Frontal cortex (tissue), 4 donors: ENCODE measurements at places on chromosomes 4 and X.

- DNase-seq: no peak
Observed at GRCh38 chr4:36178484-36178883, 65.8 kb downstream of the ARAP2 start.

GRCh38 chr4:69649207-69649606 lies 3.8 kb downstream of the UGT2A1 start:
- no peak for DNase-seq

GRCh38 chr4:40858962-40859361 lies 109.2 kb downstream of the NSUN7 start:
- DNase-seq: no peak

DNA sequence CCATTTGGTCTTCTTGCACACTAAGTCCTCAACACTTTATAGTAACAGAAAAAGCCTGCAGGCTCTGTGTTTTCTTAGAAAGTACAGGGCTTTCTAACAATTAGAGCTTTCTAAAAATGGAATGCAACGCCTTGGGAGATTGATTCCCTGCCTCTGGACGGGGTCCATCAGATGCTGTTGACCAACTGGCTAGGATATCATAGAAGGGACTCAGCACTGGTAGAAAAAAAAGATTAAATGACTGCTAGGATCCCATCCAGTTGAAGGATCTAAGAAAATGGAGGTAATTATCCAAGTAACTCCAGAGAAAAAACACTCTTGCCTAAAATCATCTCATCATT lies 39.5 kb downstream of the USP46 start:
- DNase-seq: no peak

- DNase-seq: no peak
Observed at GRCh38 chrX:134572816-134573682, 85.2 kb downstream of the PLAC1 start.

- DNase-seq: peak; percentile 54
Observed at GRCh38 chr4:56301181-56301996, 85.9 kb downstream of the AASDH start.

- DNase-seq: no peak
Observed at GRCh38 chr4:184428787-184429186, 45.6 kb downstream of the IRF2 start.

DNA sequence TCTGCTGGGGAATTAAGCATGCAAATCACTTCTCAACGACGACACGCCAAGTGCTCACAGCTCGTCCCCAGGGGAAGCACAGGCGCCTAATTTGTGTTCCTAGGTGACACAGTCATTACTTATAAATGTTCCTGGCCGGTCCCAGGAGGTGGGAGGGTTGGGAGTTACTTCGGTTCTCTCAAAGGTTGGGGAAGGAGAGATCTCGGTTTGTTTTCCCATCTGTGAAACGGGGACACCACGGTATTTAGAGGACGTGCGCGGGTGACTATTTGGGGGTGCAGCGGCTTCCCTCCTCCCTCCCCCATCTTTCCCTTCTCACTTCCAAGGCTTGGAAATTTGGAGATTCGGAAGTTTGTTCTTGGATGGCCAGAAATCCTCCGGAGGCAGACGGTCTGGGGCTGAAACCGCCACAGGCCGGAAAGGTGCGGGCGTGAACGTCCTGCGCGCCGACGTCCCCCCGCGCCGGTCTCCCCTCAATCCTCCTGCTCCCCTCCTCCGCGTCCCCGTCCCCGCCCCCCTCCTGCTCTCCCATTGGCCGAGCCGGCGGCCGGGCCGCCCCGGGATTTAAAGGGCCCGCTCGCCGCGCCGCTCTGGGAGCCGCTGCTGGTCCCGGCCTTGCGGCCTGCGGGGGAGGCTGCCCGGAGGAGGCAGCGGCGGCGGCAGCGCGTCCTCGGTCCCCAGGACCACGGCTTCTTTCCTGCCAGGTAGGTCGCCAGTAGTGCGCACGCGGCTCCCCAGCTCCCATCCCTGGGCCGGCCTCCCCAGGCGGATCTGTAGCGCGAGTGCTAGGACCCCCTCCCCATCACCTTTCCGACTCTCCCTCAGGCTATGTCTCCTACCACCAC lies at the start of gene PORCN:
PORCN (plus strand) TSS at position 593 of the 845 bp plus-strand sequence. CDS start 829 bp downstream, outside the sequence.
- peak; percentile 88 for DNase-seq

DNA sequence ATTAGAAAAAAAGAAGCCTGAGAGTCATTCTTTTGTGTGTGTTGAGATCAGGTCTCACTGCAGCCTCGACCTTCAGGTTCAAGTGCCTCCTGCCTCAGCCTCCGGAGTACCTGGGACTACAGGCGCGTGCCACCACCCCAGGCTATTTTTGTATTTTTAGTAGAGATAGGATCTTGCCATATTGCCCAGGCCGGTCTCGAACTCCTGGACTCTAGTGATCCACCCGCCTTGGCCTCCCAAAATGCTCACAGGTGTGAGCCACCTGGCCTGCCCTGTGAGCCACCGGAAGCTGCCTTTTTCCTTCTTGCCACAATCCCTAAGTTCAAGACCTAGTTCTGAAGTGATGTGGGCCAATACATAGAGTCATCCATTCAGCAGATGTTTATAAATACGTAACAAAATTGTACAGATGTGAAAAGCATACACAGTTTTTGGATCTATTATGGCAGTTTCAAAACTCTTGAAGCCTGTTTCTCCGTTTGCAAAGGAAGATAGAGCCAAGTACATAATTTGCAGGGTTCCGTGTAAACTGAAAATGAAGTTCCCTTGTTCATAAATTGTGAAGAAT lies 536 bp upstream of the CTSO start:
- DNase-seq: no peak

GRCh38 chr4:85778632-85779131 lies 303.7 kb downstream of the ARHGAP24 start:
- no peak for DNase-seq

DNA sequence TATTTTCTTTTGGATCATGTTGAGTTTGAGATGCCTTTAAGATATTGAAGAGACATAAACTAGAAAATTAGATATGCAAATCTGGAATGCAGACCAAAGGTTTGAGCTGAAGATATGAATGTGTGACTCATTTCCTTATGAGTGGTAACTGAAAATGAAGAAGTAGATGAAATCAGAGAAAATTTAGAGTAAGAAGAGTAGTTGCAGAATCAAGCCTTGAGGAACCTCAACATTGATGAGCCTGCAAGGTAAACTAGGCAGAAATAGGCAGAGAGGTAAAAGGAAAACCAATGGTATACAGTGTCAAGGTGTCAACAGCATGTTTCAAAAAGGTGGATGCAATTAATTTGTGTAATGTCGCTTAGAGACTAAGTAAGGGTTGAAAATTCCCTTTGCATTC lies 142.8 kb downstream of the MOSPD2 start:
- DNase-seq: no peak

- DNase-seq: no peak
Observed at GRCh38 chr4:173522160-173522950, 7.7 kb downstream of the HAND2 start.

DNA sequence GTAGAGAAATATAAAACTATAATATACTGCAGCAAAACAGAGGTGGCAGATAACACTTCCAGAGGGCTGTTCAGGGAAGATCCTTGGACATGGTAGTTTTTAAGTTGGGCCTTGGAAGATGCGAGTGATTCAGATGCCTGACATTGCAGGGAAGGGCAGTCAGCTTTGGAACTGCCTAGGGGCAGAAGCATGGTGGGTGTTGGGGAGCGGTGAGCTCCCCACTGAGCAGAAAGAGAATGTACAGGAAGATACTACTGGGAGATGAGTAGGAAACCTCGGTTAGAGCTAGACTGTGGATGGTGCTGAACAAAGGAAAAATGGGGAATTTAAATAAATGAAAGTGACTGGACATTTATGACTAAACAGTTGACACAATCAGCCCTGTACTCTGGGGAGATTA lies 24.9 kb upstream of the SEC24B start:
- no peak for DNase-seq

DNA sequence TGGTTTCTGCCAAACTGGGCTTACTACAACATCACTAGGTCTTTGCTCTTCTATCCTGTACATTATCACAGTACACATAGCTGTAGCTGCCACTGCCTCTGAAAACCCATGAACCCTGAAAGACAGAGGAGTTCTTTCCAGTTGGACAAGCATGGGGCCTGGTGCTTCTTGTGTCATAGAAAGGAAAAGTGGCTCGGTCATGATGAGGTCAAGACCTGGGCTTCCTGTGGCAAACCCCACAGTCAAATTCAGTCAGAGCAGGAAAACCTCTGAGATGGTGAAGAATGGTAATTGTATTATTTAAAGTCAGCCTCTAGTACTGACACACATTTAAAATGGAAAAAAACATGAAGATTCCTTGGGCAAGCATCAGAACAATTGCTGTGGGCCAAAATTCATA lies 133.3 kb upstream of the PRPS2 start:
- no peak for DNase-seq

DNA sequence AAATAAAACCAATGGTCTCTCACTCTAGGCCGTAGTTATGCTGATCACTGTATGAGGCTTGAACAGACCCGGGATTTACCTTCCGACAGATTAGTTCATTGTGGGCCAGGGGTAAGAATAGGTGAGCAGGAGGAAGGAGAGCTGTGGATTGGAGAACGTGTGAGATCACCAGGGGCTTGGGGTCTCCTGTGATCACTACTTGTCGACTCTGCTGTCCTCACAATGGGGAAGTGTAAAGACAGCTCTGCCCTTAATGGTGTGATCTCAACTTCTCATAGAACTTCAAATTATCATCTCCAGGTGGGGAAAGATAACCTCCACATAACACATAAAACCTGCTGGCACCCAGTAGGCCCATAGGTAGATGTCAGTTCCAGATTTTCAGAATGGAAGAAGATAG lies 56.2 kb upstream of the RPS6KA3 start:
- no peak for DNase-seq

GRCh38 chr4:90799895-90800294 lies 672.7 kb downstream of the CCSER1 start:
- no peak for DNase-seq

- no peak for DNase-seq
Observed at GRCh38 chr4:75895744-75896314, 6.4 kb downstream of the PPEF2 start.

- DNase-seq: no peak
Observed at GRCh38 chr4:71867598-71867997, 83.7 kb upstream of the GC start.

DNA sequence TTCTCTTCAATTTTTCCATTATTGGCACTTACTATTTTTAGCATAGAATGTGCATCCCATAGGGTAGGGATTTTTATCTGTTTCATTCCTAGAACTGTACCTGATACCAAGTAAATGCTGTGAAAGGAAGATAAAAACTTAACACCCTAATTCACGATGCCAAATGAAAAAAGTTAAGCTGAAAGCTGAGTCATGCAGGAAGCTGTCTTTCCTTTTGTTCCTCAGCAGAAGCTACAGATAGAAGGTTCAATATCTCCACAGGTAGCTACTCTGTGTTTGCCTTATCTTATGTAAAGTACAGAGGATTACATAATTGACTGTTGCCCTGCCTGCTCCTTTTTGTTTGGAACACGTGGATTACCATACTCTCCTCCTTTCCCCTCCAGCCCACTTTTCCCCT lies 77.0 kb downstream of the LRP2BP start:
- no peak for DNase-seq

GRCh38 chrX:30576881-30577280 lies 685 bp downstream of the TASL start:
- no peak for DNase-seq

DNA sequence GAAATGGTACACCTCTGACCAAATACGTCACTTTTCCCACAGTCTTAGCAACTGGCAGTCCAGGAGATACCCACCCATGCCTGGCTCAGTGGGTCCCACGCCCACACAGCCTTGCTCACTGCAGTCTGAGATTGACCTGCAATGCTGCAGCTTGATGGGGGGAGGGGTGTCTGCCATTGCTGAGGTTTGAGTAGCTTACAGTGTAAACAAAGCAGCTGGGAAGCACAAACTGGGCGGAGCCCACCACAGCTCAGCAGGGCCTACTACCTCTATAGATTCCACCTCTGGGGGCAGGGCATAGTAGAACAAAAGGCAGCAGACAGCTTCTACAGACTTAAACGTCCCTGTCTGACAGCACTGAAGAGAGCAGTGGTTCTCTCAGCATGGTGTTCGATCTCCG lies 52.7 kb downstream of the AMER1 start:
- DNase-seq: no peak

GRCh38 chr4:53366301-53366716 lies 448 bp upstream of the SCFD2 start:
- DNase-seq: no peak

DNA sequence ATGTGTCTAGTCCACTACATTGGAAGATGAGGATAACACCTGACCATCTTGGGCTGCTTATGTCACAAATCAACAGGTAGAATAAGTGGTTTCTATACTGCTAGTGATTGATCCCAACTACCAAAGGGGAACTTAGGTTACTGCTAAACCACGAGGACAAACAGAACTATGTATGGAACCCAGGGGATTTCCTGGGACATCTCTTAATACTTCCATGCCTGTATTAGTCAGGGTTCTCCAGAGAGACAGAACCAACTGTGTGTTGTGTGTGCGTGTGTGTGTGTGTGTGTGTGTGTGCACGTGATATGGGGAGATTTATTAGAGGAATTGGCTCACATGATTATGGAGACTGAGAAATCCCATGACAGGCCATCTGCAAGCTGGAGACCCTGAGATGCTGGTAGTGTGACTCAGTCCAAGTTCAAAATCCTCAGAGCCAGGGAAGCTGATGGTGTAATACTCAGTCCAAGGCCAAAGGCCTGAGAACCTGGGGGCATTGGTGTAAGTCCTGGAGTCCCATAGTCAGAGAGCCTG lies 16.2 kb upstream of the AFF1 start:
- DNase-seq: no peak

GRCh38 chr4:104416725-104417356 lies 77.9 kb downstream of the CXXC4 start:
- DNase-seq: no peak

DNA sequence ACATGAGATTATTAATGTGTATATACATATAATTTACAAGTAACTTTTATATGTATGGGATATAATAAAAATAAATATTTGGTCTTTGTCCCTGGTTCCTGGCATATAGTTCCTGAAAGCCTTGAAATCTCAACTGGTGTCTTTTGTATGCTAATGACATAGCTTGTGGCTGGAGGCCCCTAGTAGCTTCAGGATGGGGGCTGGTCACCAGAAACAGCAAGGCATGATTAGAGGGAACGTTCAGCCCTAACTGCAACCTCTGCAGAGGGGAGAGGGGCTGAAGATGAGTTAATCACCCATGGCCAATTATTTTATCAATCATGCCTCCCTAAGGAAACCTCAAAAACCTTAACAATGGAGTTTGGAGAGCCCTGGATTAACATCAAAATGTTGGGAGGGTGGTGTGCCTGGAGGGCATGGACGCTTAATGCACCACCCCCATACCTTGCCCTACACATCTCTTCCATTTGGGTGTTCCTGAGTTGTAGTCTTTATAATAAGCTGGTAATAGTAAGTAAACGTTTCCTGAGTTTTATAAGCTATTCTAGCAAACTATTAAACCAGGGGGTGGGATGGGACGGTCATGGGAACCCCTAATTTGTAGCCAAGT lies 21.3 kb downstream of the PIN4 start:
- no peak for DNase-seq

- no peak for DNase-seq
Observed at GRCh38 chr4:152577708-152578396, 42.0 kb upstream of the FBXW7 start.

GRCh38 chrX:2283111-2283859 lies 217.5 kb downstream of the DHRSX start:
- no peak for DNase-seq

- DNase-seq: no peak
Observed at GRCh38 chr4:56468097-56468422, 643 bp downstream of the SRP72 start.

- no peak for DNase-seq
Observed at GRCh38 chr4:184306949-184307348, 89.3 kb upstream of the ENPP6 start.

- DNase-seq: no peak
Observed at GRCh38 chr4:95095348-95095974, 337.7 kb downstream of the BMPR1B start.

GRCh38 chr4:187577941-187578480 lies 417.6 kb upstream of the ZFP42 start:
- DNase-seq: no peak
